ENCODE measurements at places on chromosomes 4 and X.

DNA sequence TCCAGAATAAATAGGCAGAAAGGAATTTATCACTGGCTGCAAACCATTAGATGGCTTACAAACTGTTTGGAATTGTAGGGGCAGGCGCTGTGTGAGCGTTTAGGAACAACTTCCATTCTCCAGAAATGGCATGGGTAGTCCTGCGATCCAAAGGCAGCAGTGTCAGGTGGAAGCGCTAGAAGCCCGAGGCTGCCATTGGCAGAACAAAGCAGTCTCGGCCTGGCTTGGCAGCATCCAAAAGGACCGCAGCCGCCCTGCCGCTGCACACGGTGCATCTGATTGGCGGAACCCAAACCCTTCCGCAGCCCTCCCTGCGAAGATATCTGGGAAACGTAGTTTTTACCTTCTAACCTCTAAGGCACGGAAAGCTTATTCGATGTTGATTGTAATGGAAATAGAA is 23.6 kb upstream of the YTHDC1 start:
- peak; percentile 17 for DNase-seq

- DNase-seq, result no peak
Observed at GRCh38 chr4:80154545-80154933, 42.8 kb upstream of the PRDM8 start.

DNA sequence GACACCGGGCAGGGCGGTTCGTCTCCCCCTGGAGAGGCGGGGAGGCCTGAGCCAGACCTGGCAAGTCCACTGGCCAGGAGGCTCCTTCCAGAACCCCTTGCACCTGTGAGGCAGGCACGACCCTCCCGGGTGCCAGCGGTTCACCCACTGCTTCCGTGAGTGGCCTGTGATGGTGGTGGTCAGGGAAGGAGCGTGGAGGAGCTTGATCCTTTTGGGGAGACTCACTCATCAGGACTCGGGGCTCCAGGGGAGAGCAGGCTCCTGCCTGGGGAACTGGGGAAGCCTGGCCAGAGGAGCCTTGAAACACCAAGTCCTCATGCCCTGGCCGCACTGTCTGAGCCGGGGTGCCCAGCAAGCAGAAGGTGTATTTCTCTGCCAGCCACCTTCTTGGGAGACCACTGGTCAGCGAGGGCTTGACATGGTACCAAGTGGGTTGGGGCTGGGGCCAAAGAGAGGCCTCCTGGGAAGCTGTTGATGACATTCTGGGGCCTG is 860 bp downstream of the FAM50A start:
- no peak for DNase-seq

DNA sequence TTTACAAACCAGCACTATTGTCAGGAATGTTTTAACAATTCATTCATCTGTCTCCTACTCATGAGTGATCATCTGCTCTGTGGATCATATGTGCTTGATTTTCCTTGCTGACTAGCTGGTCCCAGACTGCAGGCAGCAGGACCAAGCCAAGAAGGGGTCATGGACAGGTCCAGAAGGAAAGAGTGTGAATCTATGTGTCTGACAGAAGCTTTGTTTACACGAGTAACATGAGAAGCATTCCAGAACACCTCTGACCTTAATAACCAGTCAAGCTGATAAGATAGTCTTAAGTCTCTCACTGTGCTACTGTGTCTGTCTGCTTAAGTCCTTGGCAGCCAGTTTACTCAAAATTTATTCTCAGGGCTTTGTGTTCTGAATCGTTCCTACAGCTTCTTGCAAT is 39.0 kb downstream of the GUCY1A1 start:
- DNase-seq, result no peak

- DNase-seq, result no peak
Observed at GRCh38 chr4:183099537-183100297, 660 bp downstream of the WWC2 start.

DNA sequence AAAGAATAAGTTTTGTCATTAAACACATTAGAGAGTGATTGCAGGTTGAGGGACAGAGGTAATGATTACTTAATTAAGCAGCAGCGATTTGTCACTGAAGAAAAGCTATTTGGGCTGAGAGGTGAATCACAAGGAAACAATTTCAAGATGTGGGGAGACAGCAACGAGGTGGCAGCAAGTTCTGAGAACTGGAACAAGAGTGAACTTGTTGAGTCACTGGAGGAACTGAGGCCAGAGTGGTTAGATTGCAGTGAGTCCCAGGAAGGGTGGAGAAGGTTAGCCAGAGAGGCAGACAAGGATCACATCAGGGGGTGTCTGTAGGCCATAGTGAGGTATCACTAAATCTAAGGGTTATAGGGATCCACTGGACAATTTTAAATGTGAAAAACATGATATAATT is 57.9 kb upstream of the TMPRSS11A start:
- DNase-seq, result no peak

GRCh38 chrX:121456315-121456714 is 408.9 kb downstream of the GLUD2 start:
- no peak for DNase-seq

GRCh38 chr4:47500776-47501175 is 15.7 kb downstream of the ATP10D start:
- DNase-seq, result no peak

Data from activated CD8-positive, alpha-beta memory T cell treated with anti-CD3 and anti-CD28 coated beads for 1 hour (primary cell).